ENCODE measurements at places on chromosomes 1 and 21. TPM values are rescaled to one million over a fixed set of nuclear protein-coding genes. Genes with fewer than 3 reads are reported as not detected.

The IL20 gene
- total RNA-seq = not detected

The ATP5IF1 gene
- 157 TPM for total RNA-seq

The GUCA2B gene
- not detected for total RNA-seq

The GNG4 gene
- 3.8 TPM for total RNA-seq

The CD5L gene
- total RNA-seq = not detected

The IFI6 gene
- 4,155 TPM for total RNA-seq

The TTC24 gene
- total RNA-seq = not detected

The WDR64 gene
- not detected for total RNA-seq

The KIF26B gene
- 6.8 TPM for total RNA-seq

The TSSK3 gene
- 0.87 TPM for total RNA-seq

The CLCA1 gene
- total RNA-seq = not detected

The NTNG1 gene
- 8.1 TPM for total RNA-seq

The HHAT gene
- 12.0 TPM for total RNA-seq

The TPTE gene
- total RNA-seq = not detected

The RORC gene
- not detected for total RNA-seq

The RAD54L gene
- total RNA-seq = 1.9 TPM

The OR2T33 gene
- not detected for total RNA-seq

The TNNT2 gene
- total RNA-seq = 6.1 TPM

The OLFML3 gene
- 26.7 TPM for total RNA-seq

The TEX38 gene
- total RNA-seq = not detected

The S100A7 gene
- total RNA-seq = not detected

Data from astrocyte (in vitro differentiated cells and primary cell).